Neural crest cell (in vitro differentiated cells): ENCODE measurements at places on chromosomes 16 and 17.

GRCh38 chr17:45172541-45173286, 11.0 kb downstream of the HEXIM2 start:
- DNase-seq, result peak; percentile 35

- DNase-seq, result no peak
Observed at GRCh38 chr16:14373896-14374295, 256.2 kb downstream of the PARN start.

GRCh38 chr16:9114842-9115241, 23.4 kb downstream of the HAPSTR1 start:
- DNase-seq, result no peak

DNA sequence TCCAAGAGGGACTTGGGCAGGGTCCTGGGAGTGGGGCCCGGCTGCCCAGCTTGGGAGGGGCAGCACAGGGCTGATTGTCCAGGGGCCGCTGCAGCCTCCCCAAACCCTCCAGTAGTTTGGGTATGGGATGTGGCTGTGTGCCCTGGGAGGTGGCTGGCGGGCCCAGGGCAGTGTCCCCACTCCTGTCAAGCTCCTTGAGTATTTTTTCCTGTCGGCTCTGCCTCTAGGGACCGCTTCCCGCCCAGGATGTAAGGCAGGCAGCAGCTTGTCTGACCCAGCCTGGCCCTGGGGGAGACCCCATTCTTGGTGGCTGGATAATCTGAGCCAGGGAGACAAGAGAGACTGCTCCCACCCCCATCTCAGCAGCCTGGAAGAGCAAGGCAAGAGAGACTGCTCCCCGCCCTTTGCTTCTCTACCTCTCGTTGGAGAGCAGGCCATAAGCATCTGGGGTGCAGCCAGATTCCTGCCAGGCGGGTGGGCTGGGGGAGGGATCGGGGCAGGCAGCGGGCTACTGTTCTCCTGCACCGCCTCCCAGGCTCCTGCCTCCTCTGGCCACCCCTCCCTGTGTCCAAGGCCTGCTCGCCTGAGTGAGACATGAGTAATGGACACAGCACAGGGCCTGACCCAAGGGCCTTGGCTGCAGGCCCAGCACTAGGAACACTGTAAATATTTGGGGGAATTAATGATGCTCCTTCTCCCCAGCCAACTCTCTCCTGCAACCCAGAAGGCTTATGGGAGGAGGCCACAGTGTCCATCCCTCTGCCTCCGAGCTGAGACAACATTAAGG, 18.4 kb upstream of the ITGA3 start:
- no peak for DNase-seq

DNA sequence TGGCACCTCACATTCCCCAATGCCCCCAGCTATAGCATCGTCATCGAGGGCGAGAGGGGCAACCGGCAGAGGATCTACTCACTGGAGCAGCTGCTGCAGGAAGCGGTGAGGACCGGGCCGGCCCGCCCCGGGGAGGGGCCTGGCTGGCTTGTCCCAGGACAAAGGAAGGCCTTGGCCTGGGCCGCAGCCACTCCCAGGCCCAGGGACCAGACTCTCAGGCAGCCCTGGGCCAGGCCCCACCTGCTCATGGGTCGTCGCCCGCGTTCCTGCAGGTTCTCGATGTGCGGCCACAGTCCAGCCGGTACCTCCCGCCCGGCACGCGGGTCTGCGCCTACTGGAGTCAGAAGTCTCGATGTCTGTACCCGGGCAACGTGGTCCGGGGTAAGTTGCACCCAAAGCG, 53.4 kb downstream of the ACTG1 start:
- DNase-seq, result no peak

GRCh38 chr17:60080545-60080944, 1.8 kb upstream of the HEATR6 start:
- no peak for DNase-seq
